NCI-H2029 (cell line): ENCODE measurements at places on chromosomes 6 and 20.

DNA sequence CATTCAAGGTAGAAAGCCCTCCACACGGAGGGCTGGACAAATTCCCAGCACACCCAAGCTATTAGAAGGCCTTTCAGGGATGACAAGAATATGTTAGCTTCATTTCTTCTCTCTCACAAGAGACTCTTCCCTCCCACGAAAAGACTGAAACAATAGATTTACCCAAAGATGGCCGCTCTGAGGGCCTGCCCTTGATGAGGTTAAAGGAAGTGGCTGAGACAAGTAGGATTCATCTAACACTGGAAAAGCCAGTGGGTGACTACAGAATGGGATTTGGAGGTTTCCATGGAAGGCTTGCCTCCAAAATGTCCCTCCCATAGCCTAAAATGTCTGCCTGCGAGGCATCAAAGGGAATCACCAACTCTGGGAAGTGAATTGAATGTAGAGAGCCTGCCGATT lies 277.6 kb downstream of the CLIC5 start:
- DNase-seq, result no peak

GRCh38 chr6:162829013-162829742 lies 101.4 kb downstream of the PACRG start:
- no peak for DNase-seq

DNA sequence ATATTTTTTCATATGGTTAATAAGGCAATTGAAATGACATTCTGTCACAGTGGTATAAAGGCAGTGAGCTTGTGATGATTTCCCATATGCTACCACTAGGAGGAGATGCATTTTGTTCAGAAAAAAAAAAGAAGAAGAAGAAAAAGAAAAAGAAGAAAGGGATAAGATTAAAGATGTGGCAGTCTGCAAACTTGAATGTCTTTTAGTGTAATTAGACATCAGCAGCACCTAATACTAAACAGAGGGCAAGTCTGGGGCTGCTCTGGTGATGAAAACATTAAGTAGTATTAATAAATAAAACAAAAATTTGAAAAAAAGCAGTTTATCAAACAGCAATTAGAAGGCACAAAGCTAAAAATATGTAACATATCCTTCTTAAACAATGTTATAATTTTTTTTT lies 95.4 kb upstream of the DEFB112 start:
- no peak for DNase-seq

DNA sequence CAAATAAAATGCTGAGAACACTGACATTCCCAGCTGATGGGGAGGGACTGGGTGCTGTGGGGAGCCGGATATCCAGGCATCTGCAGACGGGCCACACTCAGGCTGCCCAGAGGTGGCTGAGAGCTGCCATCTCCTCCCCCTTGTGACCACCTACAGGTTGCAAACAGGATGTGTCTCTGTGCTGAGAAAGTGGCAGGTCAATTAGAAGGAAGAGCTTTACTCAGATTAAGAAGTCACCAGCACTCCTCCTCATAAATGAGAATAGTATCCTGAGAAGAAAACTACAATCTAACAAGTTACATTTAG lies 63.0 kb downstream of the HUS1B start:
- DNase-seq, result no peak

GRCh38 chr6:90544741-90545140 lies 42.1 kb downstream of the MAP3K7 start:
- no peak for DNase-seq

DNA sequence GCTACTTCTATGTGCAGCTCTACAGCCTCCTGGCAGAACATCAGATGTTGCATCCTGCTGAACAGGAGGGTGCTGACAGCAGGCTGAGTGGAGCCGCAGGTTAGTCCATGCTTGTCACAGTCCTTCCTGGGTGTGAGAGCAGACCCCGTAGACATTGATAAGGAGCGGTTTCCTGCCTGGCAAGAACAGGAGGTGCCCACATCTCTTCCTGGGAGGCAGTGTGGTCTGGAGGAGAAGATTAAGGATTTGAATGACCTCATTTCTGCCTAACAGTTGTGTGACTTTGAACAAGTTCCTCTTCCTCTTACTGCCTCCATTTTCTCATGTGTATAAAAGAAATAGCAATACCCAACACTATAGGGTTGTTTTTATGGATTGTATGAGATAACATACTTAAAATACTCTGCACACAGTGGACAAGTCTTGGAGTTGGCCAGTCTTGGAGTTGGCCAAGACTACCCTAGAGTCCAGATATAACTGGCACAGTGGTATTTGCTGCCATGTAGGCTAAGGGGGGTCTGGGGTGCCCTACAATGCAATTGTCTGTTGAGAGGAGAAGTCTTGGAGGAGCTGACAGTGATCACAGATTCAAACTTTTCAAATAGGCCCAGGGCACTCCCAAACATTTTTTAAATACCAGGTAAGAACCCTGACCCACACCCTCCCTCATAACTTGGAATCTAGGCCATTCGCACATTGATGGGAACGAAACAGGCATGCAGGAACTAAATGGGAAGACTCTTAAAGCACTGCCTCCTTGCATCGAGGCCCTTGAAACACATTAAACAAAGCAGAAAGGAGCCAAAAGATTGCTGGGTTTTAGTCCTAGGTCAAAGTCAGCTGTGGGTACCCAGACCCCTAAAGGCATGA lies 32.6 kb upstream of the TBC1D7 start:
- no peak for DNase-seq

- no peak for DNase-seq
These were observed 526 bp downstream of the SOD2 start for GRCh38 chr6:159692303-159693127.

DNA sequence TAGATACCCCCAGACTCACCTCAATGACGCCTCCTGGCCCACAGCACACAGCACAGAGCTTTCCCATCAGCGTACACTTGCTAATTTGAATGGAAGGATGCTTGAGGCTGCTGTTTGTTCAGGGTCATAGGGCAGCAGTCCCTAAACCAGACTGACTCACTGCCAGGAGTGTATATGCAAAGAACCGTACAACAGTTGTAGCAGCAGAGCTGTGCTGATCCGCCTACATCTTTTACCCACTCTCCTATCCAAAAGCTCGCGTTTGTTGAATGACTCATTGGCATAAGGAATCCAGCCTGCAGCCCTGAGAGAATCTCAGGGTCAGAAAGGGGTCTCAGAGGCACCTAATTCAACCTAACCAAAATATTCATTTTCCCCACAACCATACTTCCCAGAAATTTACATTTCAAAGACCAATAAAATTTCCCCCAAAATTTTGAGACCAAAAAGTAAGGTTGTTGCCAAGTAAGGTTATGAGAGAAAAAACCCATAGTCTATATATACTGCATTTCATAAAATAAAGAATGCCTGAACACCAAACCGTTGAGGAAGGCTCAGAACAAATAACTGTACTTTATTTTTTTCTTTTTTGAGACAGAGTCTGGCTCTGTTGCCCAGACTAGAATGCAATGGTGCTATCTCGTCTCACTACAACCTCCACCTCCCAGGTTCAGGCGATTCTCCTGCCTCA lies 35.3 kb upstream of the CCND3 start:
- no peak for DNase-seq

DNA sequence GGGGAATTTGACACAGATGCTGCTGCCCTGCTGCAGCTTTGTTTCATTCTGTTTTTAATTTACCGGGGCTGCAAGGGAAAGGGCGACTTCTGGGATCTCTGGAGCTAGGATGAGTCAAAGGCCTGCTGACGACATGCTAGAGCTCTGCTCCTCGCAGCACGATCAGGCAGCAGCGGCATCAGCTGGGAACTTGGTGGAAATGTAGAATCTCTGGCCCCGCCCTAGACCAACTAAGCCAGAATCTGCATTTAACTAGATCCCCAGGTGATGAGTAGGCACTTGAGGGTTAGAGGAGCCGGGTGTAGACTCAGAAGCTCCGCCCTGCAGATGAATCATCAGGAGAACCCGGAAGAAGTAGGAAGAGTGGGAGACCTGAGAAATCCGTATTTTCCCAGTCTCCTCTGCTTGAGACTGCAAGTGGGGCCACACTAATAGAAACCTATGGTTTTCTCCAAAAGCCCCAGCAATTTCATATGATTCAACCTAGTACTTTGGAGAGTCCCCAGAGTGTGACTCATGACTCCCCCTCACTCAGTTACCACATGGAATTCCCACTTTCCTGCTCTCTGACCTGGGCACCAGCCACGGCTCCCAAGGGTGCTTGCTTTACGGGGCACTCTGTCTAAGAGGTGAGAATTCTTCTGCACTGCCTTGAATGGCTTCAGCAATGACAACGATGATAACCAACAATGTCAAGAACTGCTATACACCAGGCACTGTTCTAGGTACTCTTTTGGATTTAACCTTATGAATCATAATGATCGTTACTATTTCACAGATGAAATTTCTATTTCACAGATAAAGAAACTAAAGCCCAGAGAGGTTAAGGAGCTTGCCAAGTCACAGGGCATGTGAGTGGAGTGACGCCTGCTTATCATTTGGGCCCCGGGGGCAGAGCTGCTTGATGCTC lies 18.1 kb downstream of the TUBB2B start:
- peak; percentile 99 for DNase-seq

DNA sequence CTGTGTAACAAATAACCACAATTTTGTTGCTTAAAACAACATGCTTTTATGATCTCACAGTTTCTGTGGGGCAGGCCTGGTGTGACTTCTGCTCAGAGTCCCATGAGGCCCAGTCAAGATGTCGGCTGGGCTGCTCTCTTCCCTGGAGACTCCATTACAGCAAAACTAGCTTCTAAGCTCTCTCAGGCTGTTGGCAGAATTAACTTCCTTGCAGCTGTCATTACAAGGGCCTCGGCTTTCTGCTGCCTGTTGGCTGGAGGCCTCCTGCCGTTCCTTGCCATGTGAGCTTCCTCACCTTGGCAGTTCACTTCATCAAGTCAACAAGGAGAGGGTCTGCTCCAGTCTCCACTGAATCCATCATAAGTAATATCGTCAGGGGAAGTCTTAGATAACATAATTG lies 659.2 kb downstream of the PRKN start:
- no peak for DNase-seq

GRCh38 chr6:23413327-23414050 lies 712.5 kb upstream of the NRSN1 start:
- no peak for DNase-seq

GRCh38 chr20:23151885-23152284 lies 65.8 kb upstream of the CD93 start:
- DNase-seq, result no peak

DNA sequence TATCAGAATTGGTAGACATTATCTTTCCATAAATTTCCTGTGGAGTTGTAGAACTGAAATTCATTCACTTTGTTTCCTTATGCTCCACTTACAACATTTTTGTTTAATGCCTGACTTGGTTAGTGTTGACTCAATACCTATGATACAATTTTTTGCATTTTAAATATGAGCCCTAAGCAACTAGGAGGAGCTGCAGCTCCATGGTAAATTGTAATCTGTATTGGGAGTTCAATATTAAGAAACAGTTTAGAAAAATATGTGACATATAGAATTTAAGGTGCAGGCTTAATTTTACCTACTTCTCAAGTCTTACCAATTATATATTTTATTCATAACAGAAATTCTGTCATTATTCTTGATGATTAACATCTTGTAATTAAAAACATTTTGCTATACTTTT lies 868.3 kb downstream of the EYS start:
- no peak for DNase-seq

DNA sequence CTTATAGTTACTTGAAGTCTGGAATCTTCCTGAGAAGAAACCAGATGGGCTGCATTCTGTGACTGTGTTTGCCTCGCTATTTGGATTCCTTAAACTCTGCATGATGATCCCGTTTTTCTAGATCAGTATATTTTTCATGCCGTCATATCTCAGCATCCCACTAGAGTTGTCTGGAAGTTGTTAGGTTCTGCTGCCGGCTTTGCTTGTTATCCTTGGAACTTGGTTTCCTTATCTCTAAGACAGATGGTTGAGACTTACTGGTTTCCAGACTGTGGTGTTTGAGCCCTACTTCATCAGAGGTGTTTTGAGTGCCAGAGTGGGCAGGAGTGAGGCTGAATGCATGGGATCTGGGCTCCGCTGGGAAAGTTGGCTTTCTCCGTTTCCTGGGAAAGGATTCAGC lies 50.3 kb downstream of the CDS2 start:
- DNase-seq, result no peak

GRCh38 chr6:53707108-53707897 lies 41.7 kb upstream of the KLHL31 start:
- DNase-seq, result no peak

- DNase-seq, result no peak
These were observed 156.2 kb upstream of the JARID2 start for GRCh38 chr6:15089569-15090144.

DNA sequence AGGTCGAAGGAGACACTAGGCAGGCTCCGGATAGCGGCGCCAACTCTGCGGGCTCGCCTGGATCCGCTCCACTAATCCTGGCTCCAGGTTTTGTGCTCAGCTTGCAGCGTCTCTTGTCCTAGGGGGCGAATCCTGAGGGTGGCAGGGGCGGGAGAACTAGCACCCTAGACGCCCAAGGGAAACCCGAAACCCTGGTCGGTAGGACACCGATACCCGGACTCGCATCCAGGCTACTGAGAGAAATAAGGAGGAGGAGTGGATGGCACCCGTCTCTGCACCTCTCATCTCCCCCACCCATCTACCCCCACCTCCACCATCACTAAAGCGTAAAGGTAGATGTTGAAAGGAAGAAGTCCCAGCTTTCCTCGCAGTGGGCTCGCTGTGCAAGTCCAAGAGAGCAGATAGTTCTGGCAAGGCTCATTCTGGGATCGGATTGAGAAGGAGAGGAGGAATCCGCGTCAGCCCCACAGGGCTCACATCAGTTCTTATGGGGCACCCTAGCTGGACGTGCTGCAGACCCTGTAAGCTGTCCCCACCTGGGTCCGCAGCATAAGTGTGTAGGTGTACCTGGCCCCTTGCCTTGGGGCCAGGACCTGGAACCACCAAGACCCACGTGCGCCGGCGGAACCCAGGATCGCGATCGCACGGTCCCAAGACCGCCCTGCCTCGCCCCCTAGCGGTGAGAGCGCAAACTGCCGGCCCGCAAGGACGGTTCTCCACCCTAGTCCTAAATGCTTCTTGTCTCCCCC lies 6.9 kb downstream of the SLC32A1 start:
- DNase-seq, result peak; percentile 60

DNA sequence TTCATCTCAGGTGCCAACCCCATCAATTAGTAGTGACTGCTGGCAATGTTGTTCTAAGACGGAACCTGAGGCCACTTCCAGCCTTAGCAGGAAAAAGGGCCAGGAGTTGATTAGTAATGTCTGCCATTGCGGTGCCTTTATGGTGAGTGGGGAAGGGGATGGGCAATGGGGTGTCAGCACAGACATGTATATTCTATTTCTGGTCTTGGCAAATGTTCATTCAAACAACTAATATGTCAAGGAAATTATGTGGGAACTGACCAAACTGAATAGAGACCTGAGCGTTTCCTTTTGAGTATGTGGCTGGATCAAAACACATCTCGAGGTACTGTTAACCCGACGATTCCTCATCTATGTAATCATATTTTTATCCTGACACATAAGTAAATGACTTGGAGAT lies 34.6 kb upstream of the BMP2 start:
- no peak for DNase-seq

DNA sequence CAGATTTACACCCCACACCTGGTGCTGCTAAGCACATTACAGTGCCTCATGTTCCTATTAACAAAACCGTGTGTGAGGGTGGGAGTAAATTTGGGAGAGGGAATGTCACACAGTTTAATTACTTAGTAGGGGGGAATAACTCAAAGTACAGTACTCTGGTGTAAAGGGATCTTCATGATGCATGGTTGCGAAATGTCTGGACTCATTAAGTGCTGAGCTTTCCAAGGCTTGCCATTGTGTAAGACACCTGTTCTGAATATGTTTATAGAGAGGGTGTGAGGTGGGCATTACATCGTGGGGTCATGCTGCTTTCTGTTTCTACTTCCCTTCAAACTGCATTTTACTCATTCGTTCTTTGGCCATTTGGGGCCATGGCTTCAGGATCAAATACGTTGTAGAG lies 181.2 kb downstream of the ADGRG6 start:
- DNase-seq, result no peak

- no peak for DNase-seq
These were observed 160.6 kb downstream of the HIVEP2 start for GRCh38 chr6:142784344-142784743.
